Stimulated activated CD4-positive, alpha-beta T cell treated with anti-CD3 and anti-CD28 coated beads, Interleukin-2, amount 100 ng/mL, for 48 hours (primary cell): ENCODE measurements at places on chromosomes 1 and 21.

DNA sequence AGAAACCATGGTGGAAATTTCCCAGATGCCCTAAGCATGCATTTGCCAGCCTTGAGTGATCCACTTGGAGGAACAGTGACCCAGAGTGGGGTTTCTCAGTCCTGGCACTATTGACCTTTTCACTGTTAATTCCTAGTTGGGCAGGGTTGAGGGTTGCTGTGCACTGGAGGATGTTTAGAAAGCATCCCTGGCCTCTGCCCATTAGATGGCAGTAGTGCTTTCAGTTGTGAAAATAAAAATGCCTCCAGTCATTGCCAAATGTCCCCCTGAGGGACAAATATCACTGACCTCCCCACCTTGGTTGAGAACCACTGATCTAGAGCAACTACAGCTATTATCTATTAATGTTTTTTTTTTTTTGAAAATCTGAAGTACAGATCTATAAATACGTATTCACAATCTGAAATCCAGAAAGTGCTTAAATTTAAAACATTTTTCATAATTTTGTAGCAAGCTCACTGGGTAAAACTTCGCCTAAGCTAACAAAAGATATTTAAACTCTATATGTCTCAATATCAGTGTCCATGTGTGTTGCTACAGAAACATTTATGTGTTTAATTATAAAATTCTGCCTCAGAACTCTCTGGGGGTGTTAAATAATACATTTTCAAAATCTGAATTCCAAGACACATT, 27.3 kb downstream of the F3 start:
- DNase-seq: no peak

DNA sequence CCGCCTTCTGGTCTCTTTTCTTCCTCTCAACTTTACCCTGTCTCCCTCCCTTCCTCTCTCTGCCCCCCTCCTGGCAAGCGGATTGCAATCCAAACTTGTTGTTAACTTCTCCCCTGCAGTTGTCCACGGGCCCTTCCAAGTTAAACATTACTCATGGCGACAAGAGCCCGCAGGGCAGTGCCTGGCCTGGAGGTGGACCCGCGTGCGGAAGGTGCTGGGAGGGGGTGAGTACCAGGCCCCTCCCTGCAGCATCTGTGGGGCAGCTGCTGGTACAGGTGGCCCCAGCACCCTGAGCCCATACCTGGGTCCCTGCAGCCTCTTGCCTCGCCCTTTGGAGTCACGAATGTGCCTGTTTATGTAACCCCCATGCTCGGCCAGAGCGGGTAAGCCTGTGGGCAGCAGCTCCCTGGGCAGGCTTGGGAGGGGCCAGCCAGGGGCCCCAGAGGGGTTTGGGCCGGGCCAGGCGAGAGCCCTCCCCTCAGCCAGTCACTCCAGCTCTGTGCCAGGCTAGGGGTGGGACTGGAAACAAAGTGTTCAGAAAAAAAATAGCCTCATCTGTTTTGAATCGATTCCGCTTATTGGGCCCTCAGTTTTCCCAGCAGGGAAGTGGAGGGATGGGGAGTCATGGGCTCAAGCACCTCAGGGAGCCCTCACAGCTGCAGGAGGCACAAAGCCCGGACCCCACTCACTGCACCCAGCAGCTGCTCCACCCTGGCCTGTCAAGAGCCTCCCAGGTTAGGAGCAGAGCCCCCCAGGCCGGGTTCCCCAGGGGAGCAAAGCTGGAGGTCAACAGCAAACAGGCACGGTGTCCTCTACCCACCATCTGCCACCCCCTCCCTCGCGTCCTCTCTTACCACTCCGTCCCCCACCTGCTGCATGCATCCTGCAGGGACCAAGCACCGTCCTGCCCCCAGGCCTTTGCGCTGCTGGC, 14.0 kb upstream of the FAAP20 start:
- DNase-seq: no peak

DNA sequence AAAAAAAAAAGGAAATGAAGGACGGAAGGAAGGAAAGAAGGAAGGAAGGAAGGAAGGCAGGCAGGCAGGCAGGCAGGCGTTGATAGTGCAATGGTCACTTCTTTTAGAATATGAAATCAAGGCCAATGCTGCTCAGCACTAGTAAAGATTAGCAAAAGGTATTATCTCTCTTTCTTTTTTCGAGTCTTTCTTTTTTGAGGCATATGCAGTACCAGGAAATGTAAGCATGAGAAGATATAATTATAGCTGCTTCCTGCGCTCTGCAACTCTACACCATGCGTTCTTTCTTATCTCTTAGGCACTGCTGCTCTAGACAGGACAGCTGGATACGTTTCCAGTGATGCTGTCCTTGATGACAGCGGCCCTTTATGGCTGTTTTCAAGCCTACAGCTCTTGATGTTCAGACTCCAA, 1512.5 kb upstream of the B3GALT2 start:
- DNase-seq: no peak

- DNase-seq: no peak
Measured at GRCh38 chr1:87958716-87959115, 630.0 kb downstream of the LMO4 start.

- peak; percentile 95 for DNase-seq
Measured at GRCh38 chr1:151008244-151009205, at the start of gene PRUNE1. Gene PRUNE1, plus strand, starts transcription at chr1:151008449. Its CDS starts 184 bp downstream, at chr1:151008633.

DNA sequence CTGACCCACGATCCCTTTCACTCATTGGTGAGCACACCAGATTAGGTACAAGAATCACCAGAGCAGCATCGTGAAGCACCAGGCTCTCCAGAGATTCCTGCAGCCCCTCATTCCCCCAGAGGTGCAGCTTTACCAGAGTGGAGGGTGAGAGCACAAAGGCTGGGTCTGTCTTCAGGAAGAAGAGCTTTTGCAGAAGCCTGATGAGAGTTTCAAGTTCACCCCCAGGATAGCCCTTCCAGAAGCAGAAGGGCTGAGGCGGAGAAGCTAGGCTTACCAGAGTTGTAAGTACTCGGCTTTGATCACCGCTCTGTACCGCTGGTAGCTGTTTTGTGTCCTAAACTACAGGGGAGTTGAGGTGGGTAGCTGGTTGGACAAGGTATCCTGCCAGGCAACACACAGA, 3.1 kb downstream of the TSSK3 start:
- DNase-seq: no peak

DNA sequence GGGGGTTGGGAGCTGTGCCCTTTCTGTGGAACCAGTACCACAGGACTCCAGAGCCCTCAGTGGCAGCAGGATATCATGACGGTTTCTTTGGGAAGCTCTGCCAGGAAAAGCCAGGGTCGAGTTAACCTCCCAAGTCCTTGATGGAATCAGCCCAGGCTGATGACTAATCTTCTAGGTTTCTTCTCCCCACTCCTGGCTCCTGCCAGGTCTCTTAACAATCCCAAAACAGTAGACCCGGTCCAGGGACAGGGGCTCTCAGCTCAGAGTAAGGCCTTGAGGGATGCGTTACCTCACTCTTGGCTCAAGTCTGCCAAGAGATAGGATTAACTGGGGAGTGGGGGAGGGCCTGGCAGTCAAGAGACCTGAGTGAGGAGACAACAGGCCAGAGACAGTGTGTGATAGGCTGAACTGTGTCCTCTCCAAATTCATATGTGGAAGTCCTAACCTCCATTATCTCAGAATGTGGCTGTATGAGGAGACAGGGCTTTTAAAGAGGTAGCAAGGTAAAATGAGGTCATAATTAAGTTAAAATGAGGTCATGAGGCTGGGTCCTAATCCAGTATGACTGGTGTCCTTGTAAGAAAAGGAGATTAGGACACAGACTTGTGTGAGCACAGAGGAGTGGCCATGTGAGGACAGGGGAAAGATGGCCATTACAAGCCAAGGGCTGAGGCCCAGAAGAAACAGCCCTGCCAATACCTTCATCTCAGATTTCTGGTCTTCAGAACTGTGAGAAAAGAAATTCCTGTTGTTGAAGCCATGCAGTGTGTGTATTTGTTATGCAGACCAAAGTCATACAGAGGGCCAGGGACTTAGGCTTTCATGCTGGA, 95.0 kb downstream of the BEND5 start:
- DNase-seq: no peak

GRCh38 chr1:119055568-119055967, 67.4 kb upstream of the TBX15 start:
- DNase-seq: no peak

- DNase-seq: no peak
Measured at GRCh38 chr1:152630596-152630995, 7.7 kb upstream of the LCE3A start.

- peak; percentile 26 for DNase-seq
Measured at GRCh38 chr1:2554621-2555387, 1.4 kb upstream of the TNFRSF14 start.

DNA sequence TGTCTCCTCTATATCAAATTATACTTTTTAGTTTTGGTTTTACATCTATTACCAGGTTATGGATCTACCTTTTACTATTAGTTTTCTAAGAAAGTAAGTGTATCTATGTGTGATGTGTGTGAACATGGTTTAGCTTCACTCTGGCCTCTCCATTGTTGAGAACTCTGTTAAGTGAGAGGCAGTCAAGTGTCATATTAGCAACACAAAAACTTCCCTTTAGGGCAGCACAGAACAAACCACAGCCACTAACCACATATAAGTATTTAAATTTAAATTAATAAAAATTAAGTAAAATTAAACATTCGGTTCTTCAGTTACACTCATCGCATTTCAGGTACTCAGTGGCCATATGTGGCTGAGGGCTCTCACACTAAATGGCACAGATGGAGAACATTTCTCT, 96.6 kb downstream of the DPYD start:
- DNase-seq: no peak
